Stimulated activated CD8-positive, alpha-beta memory T cell treated with anti-CD3 and anti-CD28 coated beads, Interleukin-7, amount 100 ng/mL, for 1 hour (primary cell): ENCODE measurements at places on chromosomes 7 and 10.

DNA sequence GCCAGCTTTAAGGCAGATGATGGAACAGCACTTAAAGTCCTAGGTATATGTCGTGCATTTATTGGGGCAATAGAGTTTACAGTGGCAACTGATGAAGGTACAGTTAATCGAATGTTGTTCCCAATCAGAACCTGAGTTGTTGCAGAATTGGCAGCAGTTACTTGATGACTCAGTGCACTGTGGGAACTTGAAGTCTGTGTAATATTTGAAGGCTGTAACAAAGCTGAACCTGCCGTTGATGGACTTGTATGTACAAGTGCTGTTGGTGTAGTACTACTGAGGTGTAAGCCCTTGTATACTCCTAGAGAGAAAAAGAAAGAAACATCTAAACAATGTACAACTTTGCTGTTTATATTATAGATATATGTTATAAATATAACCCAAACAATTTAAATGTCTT lies 75.3 kb downstream of the EPC1 start:
- no peak for DNase-seq

DNA sequence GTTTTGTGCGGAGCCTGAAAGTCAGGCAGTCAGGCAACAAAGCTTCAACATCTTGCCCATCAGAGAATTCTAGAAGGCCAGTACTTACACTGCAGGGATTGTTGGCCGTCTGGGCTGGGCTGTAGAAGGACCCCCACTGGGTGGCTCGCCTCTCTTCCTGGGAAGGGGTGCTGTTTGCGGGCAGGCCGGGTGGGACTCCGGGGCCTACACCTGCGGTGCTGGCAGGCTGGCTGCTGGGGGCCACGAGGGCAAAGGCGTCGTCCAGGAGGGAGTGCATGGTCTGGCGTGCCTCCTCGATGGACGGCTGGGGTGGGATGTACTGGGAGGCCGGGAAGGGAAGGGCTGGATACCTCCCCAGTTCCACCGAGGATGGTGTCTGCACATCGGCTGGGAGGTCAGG lies 63.1 kb upstream of the ATP6V0A4 start:
- no peak for DNase-seq

DNA sequence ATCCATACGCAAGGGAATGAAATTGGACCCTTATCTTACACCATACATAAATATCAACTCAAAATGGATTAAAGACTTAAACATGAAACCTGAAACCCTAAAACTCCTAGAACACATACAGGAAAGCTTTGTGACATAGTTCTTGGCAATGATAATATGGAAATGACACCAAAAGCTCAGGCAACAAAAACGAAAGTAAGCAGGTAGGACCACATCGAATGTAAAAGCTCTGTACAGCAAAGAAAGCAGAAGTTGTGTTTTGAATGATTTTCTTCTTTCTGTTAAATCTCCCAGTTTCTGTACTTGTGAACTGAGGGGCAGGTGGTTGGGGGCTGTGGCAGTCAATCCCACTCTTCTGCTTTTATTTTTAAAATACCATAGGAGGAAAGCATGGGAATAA lies 368.4 kb upstream of the PODXL start:
- DNase-seq: no peak

DNA sequence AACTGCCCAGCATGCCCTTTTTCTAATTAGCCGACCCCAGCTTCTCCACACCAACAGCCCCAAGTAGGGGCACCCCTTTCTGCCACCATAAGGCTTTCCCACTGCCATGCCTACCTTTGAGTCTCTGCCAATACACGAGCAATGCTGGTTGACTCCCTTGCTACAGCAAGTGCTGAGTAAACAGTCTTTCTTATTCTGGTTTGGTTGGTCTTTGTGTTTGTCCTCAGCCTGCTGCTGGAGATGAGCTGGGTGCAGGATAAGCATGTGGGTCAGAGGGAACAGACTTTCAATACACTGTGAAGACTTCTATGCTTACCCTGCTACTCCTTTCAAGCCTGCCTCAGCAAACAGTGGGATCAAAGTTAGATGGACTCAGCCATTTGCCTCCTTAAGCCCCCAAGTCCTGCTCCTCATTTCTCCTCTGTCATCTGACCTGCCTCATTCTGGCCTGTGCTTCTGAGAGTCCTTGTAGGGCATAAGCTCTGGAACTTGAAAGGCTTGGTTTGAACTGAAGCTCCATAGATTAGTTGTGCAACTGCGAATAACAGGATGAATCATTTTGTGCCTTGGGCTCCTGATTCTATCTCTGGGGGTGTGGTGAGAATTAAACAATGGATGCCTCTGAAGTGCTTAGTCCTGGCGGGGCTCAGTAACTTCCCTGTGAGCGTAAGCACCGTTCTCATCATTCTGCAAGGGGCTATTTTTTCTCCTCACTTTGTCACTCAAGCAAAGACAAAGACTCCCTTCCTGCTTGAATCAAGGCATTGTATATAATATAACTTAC lies 533.8 kb upstream of the DPP6 start:
- no peak for DNase-seq

GRCh38 chr7:17152721-17153120 lies 145.7 kb upstream of the AHR start:
- DNase-seq: no peak

GRCh38 chr10:123402021-123402420 lies 247.8 kb downstream of the BUB3 start:
- no peak for DNase-seq

- DNase-seq: no peak
Observed at GRCh38 chr10:7529638-7530037, 118.8 kb upstream of the SFMBT2 start.

DNA sequence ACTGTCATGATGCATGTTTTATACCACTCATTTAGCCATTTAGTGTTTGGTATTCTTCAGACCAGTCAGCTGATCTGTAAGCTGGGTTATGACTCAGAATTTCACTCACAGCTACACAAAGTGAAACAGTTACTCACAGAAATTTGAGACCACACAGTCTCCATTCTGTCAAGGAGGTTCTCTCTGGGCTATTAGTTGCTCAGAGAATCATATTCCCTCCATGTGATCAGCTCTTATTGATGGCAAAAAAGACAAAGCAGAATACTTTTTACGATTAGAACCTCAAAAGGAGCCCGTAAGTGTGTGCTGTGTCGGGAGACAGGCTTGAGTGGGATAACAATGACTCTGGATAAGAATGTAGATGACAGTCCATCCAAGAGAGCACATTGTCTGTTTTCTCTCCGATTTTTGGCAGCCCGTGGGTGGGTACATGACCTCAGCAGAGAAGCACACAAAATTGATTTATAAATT lies 277.6 kb upstream of the SORCS1 start:
- DNase-seq: no peak

GRCh38 chr10:93873420-93874115 lies 20.2 kb upstream of the SLC35G1 start:
- DNase-seq: no peak

DNA sequence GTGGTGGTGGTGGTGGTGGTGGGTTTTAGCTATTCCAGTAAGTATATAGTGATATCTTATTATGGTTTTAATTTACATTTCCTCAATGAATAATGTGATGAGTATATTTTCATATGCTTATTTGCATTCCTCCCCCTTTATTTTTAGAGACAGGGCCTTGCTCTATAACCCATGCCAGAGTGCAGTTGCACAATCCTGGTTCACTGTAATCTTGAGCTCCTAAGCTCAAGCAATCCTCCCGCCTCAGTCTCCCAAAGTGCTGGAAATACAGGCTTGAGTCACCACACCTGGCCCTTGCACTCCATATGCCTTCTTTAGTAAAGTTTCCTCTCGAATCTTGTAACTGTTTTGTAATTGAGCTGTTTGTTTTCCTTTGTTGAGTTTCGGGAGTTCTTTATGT lies 577.7 kb upstream of the AUTS2 start:
- DNase-seq: no peak

- DNase-seq: no peak
Observed at GRCh38 chr10:126650161-126650560, 20.3 kb downstream of the C10orf90 start.

DNA sequence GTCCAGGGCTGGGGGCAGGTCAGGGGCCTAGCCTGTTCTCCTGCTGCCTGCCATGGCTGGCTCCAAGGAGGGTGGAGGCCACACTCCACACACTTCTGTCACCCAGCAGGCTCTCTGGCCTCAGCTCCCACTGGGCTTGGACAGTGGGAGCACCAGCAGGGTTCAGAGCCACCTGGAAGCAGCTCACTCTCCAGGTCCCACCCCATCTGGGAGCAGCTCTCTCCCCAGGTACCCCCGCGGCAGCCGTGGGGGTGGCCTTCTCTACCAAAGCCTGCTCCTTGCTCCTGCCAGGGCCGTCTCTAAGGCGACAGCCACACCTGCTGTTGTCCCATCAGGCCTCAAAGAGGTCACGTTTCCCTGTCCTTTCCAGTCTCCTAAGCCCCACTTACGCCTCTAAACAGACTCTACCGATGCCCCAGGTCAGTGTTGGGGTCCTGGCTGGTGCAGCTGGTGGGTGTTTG lies 142.5 kb upstream of the RET start:
- DNase-seq: no peak

DNA sequence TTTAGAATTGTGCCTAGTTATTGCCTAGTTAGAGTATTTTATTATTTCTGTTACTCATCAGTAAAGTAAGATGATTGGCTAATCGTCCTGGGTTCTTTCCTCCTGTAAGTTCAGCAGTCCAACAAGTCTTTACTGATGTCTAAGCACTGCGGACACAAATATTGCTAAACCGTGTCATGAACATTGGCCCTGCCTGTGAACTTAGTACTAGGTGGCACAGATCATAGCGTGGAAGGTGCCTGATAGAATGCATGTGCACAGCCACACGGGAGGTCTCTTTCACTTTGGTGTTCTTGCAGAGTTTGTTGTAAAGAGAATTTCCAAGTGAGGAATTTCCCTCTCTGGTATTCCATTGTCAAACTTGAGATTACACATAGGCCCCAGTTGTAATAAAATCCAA lies 38.0 kb downstream of the RBM33 start:
- DNase-seq: no peak

DNA sequence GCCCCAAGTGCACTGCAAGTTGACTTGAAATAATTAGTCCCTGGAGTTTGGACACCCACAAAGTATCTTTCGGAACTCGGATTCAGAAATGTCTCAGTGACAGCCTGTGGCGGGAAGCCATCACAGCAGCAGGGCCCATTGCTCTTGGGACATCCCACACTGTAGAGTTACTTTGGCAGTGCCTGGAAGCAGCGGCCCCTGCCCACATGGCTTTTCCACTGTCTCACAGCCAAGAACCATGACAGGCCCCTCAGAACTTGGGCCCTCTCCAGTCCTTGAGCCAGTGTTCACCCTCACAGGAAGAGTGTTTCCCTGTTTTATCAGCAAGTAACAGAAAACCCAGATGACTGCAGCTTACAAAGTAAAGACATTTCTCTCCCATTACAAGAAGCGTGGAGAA lies 477.0 kb upstream of the GALNT17 start:
- DNase-seq: no peak

DNA sequence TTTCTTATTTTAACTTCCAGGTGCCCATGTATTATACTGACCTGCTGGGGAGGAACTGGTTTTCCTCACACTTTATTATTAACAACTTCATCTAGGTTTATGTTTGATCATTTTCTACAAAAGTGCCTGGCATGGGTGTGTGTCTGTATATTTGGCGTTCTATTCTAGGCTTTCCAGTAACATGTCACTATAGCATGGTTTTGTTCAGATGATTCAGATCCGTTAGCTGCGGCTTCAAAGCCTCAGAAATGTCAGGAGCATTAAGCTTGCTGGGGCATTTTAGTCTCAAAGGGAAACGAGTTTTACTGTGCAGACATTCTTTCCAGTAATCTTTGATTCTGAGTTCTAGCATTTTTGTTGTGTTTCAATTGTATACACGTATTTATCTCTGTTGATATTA lies 2.3 kb downstream of the INPP5A start:
- no peak for DNase-seq

DNA sequence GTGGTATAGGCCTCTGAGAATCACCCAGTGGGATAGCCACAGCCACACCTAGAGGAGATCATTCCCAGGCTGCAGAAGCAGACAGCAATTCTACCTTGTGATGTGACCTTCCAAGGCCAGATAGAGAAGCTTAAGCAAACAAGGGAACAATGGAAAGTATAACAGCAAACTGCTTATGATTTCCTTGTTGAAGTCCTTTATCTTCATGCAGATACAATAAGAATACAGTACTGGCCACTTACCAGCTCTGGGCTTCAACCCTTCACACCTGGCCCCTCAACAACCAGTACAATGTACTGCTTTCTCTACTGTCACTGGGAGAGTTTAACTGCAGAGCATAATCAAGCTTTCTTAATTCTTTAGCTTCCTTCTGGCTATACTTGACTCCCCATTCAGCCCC lies 22.6 kb upstream of the DDX50 start:
- DNase-seq: no peak

- DNase-seq: no peak
Observed at GRCh38 chr10:47058032-47058702, 146.9 kb downstream of the PTPN20 start.
